ENCODE measurements at places on chromosomes 2 and 18.

- no peak for DNase-seq
Measured at GRCh38 chr2:100352521-100352920, 30.2 kb upstream of the LONRF2 start.

DNA sequence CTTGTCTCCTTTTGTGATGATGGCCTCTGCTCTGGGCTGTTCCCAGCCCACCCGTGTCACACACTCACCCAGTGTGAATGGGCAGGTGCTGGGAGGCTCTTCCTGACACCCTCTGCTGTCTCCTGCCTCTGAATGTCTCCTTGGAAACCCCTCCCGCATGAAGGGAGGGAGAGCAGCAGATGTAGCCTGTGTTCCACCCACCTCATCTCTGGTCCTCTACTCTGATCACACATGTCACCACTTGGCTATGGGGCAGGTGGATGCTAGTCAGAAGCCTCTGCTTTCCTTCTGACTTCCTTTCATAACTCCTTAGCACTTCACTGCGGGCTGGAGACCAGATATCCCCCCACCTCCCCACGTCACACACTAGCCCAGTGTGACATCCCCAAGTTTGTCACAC is 23.9 kb downstream of the EFR3B start:
- no peak for DNase-seq

DNA sequence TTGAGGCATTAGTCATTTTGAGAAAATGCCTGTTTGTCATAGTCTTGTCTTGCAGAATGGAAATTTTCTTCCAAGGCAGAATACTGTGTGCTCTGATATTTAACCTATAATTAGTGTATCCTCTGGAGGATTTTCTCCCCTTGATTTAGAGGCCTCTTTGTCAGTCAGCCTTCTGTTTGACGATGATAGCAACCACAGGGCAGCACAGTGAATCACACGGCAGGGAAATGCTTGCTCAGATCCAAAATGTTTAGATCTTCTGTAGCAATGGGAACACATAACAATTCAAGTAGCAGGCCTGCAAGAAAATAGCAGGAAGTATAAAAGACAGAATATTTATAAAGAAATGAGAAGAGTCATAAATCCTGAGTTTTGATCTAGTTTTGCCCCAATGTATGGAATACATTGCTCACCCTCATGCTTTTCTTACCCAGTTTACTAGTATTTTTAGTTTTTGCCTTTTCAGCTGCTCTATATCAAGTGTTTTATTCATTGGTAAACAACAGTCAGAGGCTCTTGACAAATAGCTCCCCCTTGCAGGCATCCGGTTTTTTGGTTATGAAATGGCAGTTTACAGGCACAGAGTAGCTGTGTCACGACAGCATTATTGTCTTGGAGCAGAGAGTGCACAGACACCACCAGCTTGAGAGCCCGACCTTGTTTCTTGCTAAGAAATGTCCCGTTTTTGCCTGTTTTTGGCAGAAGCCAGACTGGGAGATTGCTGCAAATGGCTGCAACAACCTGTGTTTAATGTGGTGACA is 185.1 kb downstream of the MYO3B start:
- no peak for DNase-seq

- no peak for DNase-seq
Measured at GRCh38 chr2:182907081-182907830, 40.8 kb upstream of the FRZB start.

- no peak for DNase-seq
Measured at GRCh38 chr2:162022290-162022945, 51.6 kb downstream of the DPP4 start.

Data from skeletal muscle cell (primary cell).